ENCODE measurements at places on chromosomes 3 and 15. TPM values are rescaled to one million over a fixed set of nuclear protein-coding genes. Genes with fewer than 3 reads are reported as not detected.

Gene CYP1A2
- not detected for total RNA-seq

Gene PIERCE2
- total RNA-seq, result 1.7 TPM

Gene SCN5A
- total RNA-seq, result not detected

Gene PFKFB4
- 35.9 TPM for total RNA-seq

Gene TRH
- not detected for total RNA-seq

Gene PAK6
- 13.4 TPM for total RNA-seq

Gene HHLA2
- not detected for total RNA-seq

Gene CCR3
- not detected for total RNA-seq

Gene SAMD7
- total RNA-seq, result not detected

Gene CELF6
- 0.24 TPM for total RNA-seq

Gene CCR9
- total RNA-seq, result not detected

Gene CTXN2
- total RNA-seq, result not detected

Gene DPPA2
- not detected for total RNA-seq

Gene XYLB
- 2.1 TPM for total RNA-seq

Gene GOLGA6A
- total RNA-seq, result not detected

Gene MKRN3
- not detected for total RNA-seq

Gene ADAMTS9
- 56.4 TPM for total RNA-seq

Gene AADACL2
- total RNA-seq, result not detected

Gene GATA2
- total RNA-seq, result under 0.01 TPM

Gene IQCH
- total RNA-seq, result 2.7 TPM

All from tracheal epithelial cell (primary cell).